Smooth muscle cell of the coronary artery (primary cell): ENCODE measurements at places on chromosomes 3 and 15. TPM values are rescaled to one million over a fixed set of nuclear protein-coding genes. Genes with fewer than 3 reads are reported as not detected.

The CHDH gene
- under 0.01 and 0.59 TPM in 2 replicates for total RNA-seq

The HEMK1 gene
- total RNA-seq = 9.1 and 19.6 TPM in 2 replicates

The PCLAF gene
- 0.35 and 11.4 TPM in 2 replicates for total RNA-seq

The GOLGA8S gene
- total RNA-seq = under 0.01 TPM in 1 of 2 replicates, not detected in the other

The MUSTN1 gene
- total RNA-seq = not detected in 2 replicates

The MST1R gene
- 0.35 and 0.45 TPM in 2 replicates for total RNA-seq

The TICRR gene
- 0.35 and 1.1 TPM in 2 replicates for total RNA-seq

The GUCA1C gene
- not detected in 2 replicates for total RNA-seq

The FETUB gene
- not detected in 2 replicates for total RNA-seq

The DGKG gene
- total RNA-seq = under 0.01 and 2.1 TPM in 2 replicates

The TMEM266 gene
- total RNA-seq = 0.82 TPM in 1 of 2 replicates, not detected in the other

The GP9 gene
- total RNA-seq = not detected in 2 replicates

The DLL4 gene
- total RNA-seq = under 0.01 and 1.6 TPM in 2 replicates

The SECISBP2L gene
- total RNA-seq = 14.3 and 22.3 TPM in 2 replicates

The CCDC191 gene
- total RNA-seq = 1.4 and 3.3 TPM in 2 replicates

The ANAPC13 gene
- 63.1 and 92.0 TPM in 2 replicates for total RNA-seq

The CDHR4 gene
- total RNA-seq = 1.3 TPM in 1 of 2 replicates, not detected in the other

The MEGF11 gene
- not detected in 2 replicates for total RNA-seq

The LPP gene
- 22.9 and 33.3 TPM in 2 replicates for total RNA-seq

The CCDC13 gene
- total RNA-seq = 0.23 and 0.47 TPM in 2 replicates

The ITIH1 gene
- 0.59 TPM in 1 of 2 replicates, not detected in the other for total RNA-seq

The SLC51B gene
- total RNA-seq = not detected in 2 replicates

The XCR1 gene
- 0.23 TPM in 1 of 2 replicates, not detected in the other for total RNA-seq

The RPL14 gene
- 408 and 593 TPM in 2 replicates for total RNA-seq

The CACNA2D2 gene
- under 0.01 TPM in 1 of 2 replicates, not detected in the other for total RNA-seq

The LDHAL6B gene
- not detected in 2 replicates for total RNA-seq

The ARHGEF26 gene
- total RNA-seq = 0.12 and 1.9 TPM in 2 replicates

The BFSP2 gene
- total RNA-seq = not detected in 2 replicates

The HDC gene
- not detected in 2 replicates for total RNA-seq

The ERICH6 gene
- 0.08 TPM in 1 of 2 replicates, not detected in the other for total RNA-seq

The LRRC3B gene
- not detected in 2 replicates for total RNA-seq

The SLC15A2 gene
- total RNA-seq = 0.15 and 1.3 TPM in 2 replicates

The SKOR1 gene
- under 0.01 TPM in 1 of 2 replicates, not detected in the other for total RNA-seq

The CAND2 gene
- 0.83 and 4.8 TPM in 2 replicates for total RNA-seq

The KLHL40 gene
- not detected in 2 replicates for total RNA-seq

The ZNF502 gene
- 3.0 and 3.9 TPM in 2 replicates for total RNA-seq
